Esophagus mucosa (tissue), 1 donor: ENCODE measurements at places on chromosomes 16 and 17. TPM values are rescaled to one million over a fixed set of nuclear protein-coding genes. Genes with fewer than 3 reads are reported as not detected.

- no peak for ATAC-seq
Observed at GRCh38 chr16:16041196-16041892, 91.9 kb downstream of the ABCC1 start.

- peak; percentile 16 for ATAC-seq
Observed at GRCh38 chr17:75289832-75290337, 652 bp upstream of the SLC25A19 start.

GRCh38 chr17:233473-233941, 52.1 kb upstream of the DOC2B start:
- ATAC-seq = peak; percentile 51

DNA sequence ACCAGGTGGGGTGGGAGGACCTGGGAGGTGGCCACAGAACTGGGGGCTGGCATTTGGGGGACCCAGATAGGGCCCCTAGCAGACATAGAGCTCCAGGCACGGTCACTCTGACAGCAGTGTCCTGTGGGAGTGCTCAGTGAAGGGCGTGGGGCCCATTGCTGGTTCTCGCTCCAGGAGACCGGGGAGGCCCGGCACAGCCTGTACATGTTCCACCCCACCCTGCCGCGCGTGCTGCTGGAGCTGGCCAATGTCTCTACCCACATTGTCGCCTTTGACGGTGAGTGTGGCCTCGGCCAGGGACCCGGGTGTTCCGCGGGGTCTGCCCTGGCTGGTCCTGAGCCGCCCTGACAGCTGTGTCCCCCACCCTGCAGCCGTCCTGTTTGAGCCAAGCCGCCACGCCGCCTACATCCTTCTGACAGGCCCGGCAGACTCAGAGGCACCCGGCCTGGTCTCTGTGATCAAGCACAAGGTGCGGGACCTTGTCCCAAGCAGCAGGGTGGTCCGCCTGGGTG, 11.2 kb downstream of the RGS11 start:
- ATAC-seq = no peak

DNA sequence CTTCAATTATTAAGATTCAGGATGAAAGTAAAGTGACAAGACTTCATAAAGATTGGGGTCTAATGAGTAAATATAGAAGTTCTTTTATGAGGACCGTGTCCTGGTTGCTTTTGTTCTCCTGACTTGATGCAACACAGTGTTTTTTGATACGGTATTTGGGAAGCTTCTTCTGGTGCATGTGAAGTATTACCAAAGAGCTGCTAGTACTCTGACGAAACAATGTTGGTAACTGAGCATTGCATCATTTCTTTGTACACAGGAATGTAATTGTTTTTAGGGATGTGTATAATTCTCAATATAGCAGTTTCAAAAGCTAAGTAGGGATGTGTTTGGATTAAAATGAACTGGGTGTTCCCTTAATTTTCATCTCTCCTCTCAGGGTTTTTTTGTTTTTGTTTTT, 15.9 kb downstream of the KPNB1 start:
- ATAC-seq = no peak

DNA sequence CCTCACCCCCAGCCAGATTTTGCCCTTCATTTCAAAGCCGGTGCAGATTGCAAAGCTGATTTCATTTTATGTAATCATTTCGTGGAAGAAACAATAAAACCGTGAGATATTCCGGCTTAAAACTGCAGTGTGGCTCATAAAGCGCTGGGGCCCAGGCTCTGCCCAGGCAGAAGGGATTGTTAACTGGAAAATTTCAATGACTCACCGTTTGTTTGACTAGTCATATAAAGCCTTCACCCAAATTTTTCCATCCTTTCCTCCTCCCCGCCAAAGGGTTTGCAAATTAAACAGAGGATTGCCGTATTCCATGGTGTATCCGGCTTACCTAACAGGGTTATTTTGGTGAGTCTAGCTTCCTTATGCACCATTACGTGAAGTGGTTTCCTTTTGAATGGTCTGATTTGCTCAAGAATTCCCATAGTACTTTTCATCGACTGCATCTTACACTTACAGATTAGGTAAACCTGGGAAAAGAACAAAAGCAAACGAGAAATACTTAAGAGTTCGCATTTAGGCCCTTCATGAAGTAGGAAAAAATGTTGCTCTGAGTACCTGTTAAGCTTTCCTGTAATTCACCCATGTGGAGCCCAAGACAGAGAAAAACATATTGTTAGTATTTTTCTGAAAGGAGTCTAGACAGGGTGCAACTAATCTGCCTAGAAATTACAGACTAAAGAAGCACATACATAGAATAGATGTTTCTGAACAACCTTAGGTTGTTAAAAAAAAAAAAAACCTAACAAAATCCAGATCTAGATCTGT, 949 bp upstream of the GSPT1 start:
- ATAC-seq = peak; percentile 64

- peak; percentile 68 for ATAC-seq
Observed at GRCh38 chr17:74176546-74177001, 26.9 kb upstream of the RPL38 start.

DNA sequence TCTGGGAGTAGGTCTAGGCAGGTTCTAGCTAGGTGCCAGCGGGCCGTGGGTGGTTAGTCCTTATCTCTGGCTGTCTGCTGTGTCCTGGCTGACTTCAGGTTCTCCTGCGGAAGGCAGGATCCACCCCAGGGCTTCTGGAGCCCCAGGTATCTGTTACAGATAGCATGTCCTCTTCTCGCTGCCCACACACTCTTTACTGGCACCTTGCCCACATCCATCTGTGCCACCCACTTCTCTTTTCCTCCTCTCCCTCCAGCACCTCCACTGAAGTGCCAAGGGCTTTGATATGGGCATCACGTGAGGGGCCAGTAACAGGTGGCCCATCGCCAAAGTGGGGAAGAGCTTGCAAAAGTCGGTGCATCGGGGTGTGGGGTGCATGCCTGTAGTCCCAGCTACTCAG, 4.6 kb upstream of the MPP2 start:
- no peak for ATAC-seq

The SLC2A4 gene
- 0.68 TPM for total RNA-seq

DNA sequence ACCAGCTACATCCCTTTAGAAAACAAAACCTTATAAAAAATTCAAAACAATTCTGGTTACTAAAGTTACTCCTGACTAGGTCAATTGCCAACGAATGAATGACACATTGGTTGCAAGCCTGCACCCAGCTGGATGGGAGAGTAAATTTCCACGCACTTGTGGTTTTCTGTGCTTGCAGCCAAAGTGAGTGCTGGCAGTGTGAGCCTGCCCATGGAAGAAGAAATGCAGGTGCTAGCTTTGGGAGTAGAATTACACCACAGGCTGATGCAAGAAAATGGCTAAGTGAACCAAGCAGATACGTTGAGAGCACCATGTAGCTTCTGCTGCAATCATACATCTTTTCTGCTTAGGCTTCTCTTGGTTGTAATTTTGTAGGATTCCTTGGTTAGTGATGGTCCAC, 74.6 kb downstream of the SYCE1L start:
- ATAC-seq = no peak
